Effector memory CD8-positive, alpha-beta T cell (primary cell): ENCODE measurements at places on chromosomes 13 and 19.
A peak's percentile ranks its signal among the peaks of the same experiment; 100 is the strongest.

DNA sequence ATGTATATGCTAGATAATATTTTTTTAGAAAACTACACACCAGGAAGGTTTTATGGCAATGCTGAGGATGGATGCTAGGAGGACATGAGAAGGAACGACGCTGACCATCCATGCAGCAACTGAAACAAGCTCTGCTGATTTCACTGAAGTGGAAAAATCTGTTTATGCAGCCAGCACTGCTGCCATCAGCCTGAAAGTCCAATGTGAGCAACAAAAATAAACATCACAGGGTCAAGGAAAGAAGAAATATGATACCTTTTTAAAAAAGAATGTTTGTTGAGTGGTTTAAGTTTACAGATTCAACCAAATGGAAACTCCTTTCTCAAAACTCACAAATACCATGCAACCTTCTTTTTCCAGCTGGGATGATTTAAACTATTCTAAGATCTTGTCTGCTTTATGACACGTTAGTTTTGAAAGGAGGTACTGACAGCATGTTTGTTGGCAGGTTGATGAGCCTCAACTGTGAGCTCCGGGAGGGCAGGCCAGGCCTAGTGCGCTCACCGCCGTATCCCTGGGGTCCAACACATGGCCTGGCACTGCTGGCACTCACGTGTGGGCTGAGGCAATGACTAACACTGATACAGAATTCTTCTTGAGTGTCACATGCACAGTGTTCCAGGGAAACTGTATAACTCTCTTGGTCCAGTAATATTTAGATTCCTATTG, 46.8 kb downstream of the LATS2 start:
- no peak for DNase-seq

- peak; percentile 6 for DNase-seq
Measured at GRCh38 chr13:46296115-46296822, 84.5 kb downstream of the LRRC63 start.

DNA sequence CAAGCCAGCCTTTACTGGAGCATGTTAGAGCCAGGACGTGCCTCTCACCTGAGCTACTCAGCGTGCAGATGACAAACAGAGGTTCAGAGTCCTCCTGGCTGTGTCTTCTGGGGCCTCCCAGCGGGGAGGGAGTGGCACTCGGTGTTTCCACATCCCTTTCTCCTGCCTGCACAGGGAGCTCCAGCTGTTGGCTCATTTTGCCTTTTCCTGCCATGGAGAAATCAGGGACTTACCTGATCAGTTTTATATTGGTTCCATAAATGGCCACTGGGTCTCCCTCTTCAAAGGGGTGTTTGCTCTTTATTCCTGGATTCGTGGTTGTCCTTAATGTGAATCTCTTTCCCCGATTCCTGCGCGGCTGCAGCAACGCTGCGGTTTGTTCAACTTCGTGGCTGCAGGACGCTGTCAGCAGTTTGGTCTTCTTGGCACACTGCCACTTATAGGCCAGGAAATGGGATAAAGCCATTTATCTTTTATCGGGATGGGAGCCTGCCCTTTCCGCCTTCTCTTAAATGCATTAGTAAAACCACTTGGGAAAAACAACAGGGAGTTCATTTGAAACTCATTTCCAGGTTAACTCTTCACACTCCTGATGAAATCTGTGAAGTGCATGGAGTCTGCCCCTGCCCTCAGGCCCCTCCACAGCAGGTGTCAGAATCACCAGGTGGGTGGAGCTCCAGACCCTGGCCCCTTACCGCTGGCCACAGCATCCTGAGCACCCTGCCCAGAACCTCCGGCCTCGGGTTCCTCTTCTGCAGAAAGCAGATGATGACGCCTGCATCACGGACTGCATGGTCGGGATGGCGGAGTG, 39.8 kb upstream of the MCF2L start:
- DNase-seq = no peak

DNA sequence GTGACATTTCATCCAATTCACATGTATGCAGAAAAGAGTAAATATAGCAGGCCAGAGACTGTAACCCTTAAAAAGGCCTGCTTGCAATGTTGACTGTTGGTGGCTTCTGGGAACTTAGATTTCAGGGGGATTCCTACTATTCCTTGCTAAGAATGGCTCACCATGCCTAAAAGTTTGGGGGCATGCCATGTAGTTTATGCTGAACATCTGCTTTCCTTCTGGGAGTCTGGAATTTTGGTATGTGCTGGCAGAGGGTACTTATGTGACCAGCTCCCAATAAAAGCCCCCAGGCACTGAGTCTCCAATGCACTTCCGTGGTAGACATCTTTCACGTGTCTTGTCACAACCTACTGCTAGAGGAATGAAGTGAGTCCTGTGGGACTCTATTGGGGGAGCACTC, 88.4 kb upstream of the PCDH8 start:
- no peak for DNase-seq

DNA sequence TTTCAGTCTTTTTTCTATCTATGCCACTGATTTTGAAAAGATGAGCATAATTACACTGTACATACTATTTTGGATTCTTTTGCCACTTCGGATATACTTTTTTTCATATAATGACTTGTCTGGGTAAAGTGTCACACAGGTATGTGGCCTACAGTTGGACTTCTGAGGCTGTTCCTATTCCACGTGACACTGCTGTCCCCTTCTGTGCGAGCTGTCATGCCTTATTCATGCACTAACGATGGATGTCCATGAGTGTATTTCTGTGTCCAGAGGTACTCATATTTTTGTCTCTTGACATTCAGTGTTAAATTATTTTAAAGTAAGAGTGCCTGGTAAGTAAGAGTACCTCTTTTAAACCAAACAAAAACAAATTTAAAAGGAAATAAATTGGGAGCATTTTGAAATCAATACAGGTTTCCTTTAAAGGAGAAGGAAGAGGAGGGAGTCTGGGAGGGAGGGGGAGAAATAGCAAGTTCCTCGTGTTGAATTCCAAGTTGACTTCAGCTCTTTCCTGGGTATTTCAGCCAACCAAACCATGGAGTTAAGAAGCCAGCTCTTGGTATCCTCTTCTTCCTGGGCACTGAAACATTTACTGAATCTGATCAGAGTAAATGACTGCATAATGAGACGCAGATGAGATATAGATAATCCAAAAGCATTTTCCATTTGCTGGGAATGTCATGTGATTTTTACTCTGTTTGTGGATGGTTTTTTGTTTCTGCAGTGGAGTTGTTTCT, 61.3 kb downstream of the TNFRSF19 start:
- no peak for DNase-seq

GRCh38 chr13:43200307-43200706, 176.9 kb downstream of the DNAJC15 start:
- DNase-seq = no peak

- no peak for DNase-seq
Measured at GRCh38 chr19:14342809-14343208, 38.4 kb upstream of the ADGRE5 start.

GRCh38 chr13:24822640-24823039, 58.7 kb downstream of the RNF17 start:
- no peak for DNase-seq

DNA sequence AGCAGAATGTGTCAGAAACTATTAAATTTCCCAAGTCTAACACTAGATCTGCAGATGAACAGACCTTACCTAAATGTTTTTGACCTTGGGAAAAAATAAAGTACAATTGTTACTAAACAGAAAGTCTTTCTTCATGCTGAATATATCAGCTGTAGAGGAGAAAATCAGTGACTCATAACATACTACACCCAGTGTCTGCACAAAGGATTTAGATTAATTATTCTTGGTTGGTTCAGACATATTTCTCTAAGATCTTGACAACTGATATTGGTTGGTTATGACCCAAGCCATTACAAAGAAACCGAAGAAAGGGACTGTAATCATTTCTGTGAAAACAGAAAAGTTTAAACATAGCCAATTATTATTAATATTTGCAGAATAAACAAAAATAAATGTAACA, 225.1 kb downstream of the HS6ST3 start:
- no peak for DNase-seq

GRCh38 chr13:29520671-29521070, 74.8 kb downstream of the SLC7A1 start:
- no peak for DNase-seq

- DNase-seq = no peak
Measured at GRCh38 chr13:25733001-25733491, 318.8 kb downstream of the SHISA2 start.

GRCh38 chr19:47176071-47176626, 45.5 kb downstream of the SAE1 start:
- no peak for DNase-seq

DNA sequence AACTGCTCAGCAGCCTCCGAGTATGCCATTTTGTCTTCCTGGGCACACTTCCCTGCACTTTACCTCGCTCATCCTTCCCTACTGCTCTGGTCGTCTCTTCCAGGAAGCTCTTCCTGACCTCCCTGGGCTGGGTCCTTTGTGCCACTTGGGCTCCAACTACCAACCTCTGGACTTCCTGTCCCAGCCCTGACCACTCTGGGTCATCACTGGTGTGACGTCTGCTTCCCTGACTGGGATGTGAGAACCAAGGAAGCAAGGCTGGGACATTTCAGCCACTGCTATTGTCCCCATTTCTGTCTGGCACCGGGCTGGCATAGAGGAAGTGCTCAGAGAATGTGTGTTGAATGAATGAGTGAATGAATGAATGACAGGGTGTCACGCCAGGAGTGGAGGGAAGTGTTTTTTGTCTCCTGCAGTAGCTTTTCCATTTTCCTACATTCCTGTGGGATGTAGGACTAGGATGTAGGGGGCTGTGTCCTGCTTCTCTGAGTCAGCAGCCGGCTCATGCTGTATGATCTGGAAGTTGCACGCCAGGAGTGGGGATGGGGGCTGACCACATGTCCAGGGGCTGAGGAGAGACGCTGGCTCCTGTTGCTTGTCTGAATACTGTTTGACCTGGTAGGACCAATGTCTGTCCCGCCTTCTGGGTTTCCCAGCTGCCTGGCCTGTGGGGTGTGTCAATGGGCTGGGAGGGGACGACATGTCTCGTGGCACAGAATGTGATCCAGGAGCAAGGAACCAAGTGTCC, 14.7 kb downstream of the NOVA2 start:
- DNase-seq = no peak

GRCh38 chr13:51993713-51994112, 17.5 kb downstream of the ATP7B start:
- no peak for DNase-seq

DNA sequence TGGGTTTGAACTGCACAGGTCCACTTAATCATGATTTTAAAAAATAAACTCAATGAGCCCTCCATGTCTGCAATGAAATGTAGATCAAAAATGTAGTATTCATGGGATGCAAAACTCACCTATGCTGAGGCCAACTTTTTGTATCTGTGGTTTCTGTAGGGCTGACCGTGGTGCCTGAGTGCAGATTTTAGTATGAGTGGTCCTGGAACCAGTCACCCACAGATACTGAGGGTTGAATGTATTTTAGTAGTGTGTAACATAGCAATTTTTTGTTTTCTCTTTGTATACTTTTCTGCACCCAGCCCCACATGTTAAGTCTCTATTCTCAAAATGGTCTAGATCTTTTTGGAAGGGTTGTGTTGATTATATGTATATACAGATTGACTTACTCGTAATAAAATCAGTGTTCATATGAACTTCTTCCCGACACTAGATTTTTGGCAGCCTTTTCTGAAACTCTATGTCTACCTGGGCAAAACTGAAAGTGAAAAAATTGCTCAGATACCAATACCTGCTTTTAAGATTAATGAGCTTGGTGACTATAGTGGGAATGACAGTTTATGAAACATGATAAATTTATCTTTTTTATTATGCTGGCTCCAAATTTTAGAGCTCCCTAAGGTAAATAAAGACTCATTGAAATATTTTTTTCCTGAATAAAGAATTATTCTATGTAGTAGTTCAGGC, 51.6 kb downstream of the DNAJC15 start:
- no peak for DNase-seq

DNA sequence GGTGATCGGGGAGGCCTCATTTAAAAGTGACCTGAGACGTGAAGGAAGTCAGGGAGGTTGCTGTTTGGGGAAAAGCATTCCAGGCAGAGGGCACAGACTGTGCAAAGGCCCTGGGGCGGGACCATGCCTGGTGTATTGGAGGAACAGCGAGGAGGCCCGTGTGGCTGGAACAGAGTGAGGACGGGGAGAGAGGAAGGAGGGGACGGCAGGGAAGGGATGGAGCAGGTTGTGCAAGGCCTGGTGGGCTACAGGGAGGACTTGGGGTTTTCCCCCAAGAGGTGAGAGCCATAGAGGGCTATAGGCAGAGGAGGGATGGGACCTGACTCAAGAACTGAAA, 17.2 kb downstream of the PTPRS start:
- no peak for DNase-seq

- peak; percentile 10 for DNase-seq
Measured at GRCh38 chr19:53158119-53158656, 665 bp downstream of the ZNF347 start.

- DNase-seq = no peak
Measured at GRCh38 chr13:72638059-72638815, 89.2 kb downstream of the MZT1 start.

- DNase-seq = peak; percentile 69
Measured at GRCh38 chr13:30607908-30608307, 9.8 kb upstream of the USPL1 start.

GRCh38 chr13:26062853-26063444, 11.1 kb upstream of the SHISA2 start:
- DNase-seq = peak; percentile 7

DNA sequence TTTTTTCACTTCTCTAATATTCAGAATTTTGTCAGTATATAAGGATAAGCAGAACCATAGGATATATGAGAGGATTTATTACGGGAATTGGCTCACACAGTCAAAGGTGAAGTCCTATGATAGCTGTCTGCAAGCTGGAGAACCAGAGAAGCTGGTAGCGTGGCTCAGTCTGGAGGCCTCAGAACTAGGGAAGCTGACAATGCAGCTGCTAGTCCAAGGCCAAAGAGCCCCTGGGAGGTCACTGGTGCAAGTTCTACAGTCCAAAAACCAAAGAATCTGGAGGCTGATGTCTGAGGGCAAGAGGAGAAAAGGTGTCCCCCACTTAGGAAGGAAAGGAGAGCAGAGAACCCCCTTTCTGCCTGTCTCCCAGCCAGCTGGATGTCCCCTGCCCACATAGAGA, 114.4 kb downstream of the RNF17 start:
- DNase-seq = no peak

GRCh38 chr19:1746401-1747284, 6.7 kb upstream of the ONECUT3 start:
- no peak for DNase-seq

DNA sequence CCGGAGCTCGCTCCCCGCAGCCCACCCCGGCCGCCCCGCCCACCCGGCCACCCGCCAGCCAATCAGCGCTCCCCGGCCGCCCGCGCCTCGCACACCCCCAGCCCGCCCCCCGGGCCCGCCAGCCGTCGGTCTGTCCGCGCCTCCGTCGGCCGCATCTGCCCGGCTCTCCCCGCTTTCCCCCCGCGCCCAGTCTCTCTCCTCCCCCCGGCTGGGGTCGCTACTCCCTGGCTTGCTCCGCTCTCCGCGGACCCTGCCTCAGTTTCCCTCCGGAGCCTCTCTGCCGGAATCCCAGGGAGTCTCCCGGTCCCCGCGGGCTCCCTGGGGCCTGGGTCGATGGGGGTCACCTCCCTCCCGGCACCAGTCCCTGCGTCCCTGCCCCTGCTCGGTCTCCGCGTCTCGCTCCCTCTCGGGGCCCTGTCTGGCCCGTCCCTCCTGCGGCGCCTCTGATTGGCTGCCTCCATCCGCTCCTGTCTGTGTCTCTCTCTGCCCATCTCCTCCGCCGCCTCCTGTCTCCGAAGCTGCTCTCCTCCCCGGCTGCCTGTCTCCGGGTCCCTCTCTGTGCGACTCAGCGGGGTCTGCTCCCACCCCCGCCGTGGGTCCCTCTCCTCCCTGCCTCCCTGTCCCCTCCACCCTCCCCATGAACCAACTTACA, 484 bp downstream of the IL11 start:
- no peak for DNase-seq
